Cerebellar nuclear complex (tissue), 1 donor: ENCODE measurements at places on chromosomes 11 and 22.

- no peak for DNase-seq
Observed at GRCh38 chr11:11020747-11021149, 162.9 kb upstream of the ZBED5 start.

GRCh38 chr11:38711110-38711509, 2113.1 kb upstream of the RAG2 start:
- no peak for DNase-seq

- no peak for DNase-seq
Observed at GRCh38 chr11:124627546-124627945, 4.9 kb downstream of the TBRG1 start.

DNA sequence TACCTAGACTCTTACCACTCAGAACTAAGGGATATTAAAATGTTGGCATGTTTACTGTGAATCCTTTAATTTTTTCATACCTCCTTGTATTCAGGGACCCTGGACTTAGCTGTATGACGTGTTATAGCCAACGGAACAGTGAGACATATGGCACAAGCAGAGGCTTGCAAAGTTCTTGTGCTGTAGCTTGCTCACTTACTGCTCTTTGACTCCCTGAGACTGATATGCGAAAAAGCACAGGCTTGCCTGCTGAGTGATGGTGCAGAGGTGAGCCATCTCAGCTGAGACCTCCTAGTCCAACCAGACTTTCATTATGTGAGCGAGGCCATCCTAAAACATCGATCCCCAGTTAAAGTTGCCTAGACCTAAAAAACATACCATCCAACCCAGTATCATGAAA, 811.0 kb downstream of the METTL15 start:
- DNase-seq = no peak

DNA sequence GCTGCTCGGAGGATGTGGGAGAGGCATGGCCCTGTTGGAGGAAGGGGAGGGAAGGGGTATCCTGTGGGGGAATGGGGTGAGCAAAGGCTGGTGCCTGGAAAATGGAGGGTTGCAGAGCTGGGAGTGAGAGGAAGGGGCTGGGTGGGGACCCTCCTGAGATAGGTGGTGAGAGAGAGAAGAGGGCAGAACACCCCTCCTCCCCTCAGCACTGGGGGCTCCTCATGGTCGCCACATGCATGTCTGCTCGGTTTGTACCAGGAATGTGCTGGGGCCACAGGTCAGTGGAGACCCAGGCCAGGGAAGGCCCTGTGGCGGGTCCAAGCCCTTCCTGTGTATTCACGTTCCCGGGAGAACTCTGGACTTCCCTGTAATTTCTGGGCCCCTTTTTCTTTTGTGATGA, 27.8 kb upstream of the ACR start:
- DNase-seq = no peak

DNA sequence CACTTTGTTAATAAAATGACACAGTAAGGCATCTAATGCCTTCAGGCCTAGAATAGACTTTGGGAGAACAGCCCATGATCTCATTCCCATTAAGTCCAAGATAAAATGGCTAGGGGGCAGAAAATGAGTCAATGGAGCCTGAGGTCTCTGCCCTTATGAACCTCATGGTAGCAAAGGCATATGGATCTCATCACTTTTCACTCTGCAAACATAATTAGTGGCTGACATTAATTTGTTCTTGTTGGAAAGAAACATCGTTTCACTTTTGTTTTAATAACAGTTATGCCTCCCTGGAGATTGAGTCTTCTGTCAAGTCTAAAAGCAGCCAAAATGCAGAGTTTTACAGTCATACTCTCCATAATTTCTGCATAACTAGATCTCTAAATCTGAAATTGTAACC, 111.8 kb upstream of the API5 start:
- DNase-seq = no peak

DNA sequence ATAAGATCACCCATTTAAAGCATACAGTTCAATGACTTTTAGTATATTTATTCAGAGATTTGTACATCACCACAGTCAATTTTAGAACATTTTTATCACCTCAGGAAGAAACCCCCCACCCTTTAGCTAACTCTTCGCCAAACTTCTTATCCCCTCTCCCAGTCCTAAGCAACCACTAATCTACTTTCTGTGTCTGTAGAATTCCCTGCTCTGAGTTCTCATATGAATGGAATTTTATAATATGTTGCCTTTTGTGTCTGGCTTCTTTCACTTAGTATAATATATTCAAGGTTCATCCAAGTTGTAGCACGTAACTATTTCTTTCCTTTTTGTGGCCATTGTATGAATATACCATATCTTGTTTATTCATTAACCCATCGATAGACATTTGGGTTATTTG, 3.6 kb downstream of the ANKRD13D start:
- DNase-seq = no peak

GRCh38 chr11:119701591-119702549, 27.1 kb downstream of the NECTIN1 start:
- peak; percentile 44 for DNase-seq

DNA sequence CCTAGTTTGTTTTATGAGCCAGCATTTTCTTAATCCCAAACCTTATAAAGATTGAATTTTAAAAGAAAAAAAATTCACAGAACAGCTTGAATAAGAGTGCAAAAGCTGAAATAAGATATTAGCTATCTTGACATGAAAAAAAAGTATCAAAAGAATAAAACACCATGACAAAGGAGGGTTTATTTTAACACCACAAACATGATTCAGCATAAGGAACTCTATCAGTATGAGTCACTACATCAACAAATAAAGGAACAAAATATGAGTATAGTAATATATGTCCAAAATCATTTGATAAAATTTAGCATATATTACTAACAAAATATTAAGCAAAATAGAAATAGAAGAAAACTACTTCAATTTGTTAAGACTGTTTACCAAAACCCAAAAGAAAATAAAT, 9.6 kb upstream of the LMO1 start:
- DNase-seq = no peak

- no peak for DNase-seq
Observed at GRCh38 chr22:47090591-47091245, 328.3 kb downstream of the TBC1D22A start.

DNA sequence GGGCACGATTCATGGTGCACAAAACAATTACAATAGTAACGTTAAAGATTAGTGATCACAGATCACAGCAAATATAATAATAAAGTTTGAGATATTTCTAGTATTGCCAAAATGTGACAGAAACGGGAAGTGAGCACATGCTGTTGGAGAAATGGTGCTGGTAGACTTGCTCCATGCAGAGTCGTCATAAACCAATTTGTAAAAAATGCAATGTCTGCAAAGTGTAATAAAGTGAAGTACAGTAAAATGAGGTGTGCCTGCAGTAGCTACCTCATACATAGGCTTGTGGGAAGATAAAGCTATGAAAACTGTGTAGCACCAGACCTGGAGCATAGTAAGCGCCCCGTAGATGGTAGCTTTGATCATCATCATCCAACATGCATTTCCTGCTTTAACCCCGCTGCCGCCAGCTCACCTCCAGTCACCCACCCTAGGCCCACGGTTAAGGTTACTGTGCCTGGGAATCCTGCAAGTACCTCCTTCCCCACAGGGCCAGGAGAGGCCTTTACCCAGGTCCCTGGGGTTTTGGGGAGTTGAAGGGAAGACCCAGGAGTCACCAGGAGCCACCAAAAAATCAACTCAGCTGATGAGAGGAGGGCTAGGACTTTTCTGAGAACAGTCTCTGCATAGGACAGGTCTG, 59.2 kb downstream of the MYO7A start:
- DNase-seq = no peak

DNA sequence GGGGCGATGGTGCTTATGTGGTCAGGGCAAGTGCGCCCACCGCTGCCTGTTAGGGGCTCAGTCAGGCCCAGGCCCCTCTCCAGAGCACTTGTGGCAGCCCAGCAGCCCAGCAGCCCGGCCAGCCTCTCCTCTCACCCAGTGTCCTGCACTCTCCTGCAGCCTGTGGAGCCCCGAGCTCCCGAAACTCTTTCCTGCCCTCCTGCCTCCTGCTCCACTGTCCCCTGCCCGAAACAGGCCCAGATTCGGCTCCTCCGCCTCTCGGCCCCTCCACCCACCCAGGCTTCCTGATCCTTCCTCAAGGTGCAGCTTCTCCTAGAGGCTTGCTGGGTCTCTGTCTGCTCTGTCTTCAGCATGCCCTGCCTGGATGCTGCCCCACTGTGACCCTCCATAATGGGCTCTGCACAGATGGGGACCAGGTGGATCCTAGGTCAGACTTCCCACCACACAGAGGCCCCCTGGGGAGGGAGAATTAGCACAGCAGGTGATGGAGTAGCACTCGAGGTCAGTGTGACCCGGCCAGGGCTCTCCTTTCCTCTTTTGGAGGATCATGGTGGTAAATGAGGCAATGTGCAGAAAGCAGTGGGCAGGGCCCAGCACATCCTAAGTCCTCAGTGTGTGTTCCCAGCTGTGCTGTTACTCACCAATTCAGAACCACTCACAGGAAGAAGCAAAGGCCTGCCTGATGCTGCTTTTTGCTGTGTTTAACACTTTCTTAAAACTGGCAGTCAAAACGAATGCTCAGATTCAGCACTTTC, 18.6 kb upstream of the NAP1L4 start:
- DNase-seq = no peak

- no peak for DNase-seq
Observed at GRCh38 chr11:60847281-60847680, 5.4 kb downstream of the CCDC86 start.

GRCh38 chr22:46453829-46454503, 83.5 kb downstream of the CELSR1 start:
- no peak for DNase-seq

- DNase-seq = peak; percentile 92
Observed at GRCh38 chr11:13440100-13440855, 22.7 kb downstream of the BTBD10 start.

DNA sequence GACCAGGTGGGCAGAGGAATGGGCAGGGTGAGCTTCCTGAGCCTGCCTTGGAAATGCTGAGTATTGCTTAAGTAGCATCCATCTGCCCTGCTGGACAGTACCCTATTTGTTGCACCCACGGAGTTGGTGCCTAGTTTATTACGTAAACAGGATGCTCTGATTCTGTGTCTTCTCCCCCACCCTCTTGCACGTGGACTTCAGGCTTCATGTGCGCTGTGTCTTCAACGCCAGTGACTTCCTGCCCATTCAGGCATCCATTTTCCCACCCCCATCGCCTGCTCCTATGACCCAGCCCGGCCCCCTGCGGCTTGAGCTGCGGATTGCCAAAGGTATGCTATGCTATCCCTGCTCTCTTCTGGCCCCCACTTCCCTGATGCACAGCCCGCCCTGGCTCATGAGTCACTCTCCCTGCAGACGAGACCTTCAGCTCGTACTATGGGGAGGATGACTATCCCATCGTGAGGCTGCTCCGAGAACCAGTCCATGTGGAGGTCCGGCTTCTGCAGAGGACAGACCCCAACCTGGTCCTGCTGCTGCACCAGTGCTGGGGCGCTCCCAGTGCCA, 5.7 kb downstream of the ZP1 start:
- DNase-seq = no peak

- DNase-seq = no peak
Observed at GRCh38 chr11:64842851-64843685, 1.4 kb downstream of the CDC42BPG start.

DNA sequence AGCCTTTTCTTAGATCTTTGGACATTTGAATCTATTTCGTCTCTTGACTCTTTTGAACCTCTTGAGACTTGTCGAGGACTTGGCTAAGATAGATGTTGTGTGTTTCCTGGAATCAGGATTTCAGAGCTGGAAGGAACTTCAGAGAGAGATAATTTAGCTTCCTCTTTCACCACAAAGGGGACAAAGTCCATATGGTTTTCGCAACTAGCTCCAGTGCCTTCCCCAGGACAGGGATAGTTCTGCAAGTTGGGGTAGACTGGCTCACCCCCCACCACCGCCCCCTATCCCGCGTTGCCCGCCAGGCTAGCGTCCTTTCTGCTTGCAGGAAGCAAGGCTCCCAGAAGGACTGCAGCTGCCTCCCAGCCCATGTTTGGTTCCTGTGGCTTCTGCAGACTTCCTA, 75.7 kb upstream of the MYO18B start:
- no peak for DNase-seq

DNA sequence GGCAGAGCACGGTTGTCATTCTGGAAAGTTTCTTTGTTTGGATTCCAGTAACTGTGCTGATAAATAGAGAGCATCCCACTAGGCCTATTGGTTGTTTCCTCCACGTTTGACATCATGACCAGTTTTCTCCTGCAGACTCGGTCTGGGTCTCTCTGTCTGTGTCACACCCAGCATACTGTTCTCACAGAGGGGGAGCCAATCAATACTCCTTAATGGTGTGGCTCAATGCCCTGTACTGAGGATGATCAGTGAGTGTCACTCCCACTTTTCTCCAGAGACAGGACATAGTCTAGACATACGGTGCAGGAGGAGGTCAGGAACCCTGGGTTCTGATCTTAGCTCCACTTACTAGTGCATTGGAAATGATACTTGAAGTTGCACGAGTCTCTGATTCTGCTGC, 88.2 kb upstream of the BLID start:
- DNase-seq = no peak

- no peak for DNase-seq
Observed at GRCh38 chr11:8566613-8567210, 27.3 kb downstream of the STK33 start.

- DNase-seq = peak; percentile 36
Observed at GRCh38 chr22:17057959-17058814, 26.6 kb upstream of the IL17RA start.

DNA sequence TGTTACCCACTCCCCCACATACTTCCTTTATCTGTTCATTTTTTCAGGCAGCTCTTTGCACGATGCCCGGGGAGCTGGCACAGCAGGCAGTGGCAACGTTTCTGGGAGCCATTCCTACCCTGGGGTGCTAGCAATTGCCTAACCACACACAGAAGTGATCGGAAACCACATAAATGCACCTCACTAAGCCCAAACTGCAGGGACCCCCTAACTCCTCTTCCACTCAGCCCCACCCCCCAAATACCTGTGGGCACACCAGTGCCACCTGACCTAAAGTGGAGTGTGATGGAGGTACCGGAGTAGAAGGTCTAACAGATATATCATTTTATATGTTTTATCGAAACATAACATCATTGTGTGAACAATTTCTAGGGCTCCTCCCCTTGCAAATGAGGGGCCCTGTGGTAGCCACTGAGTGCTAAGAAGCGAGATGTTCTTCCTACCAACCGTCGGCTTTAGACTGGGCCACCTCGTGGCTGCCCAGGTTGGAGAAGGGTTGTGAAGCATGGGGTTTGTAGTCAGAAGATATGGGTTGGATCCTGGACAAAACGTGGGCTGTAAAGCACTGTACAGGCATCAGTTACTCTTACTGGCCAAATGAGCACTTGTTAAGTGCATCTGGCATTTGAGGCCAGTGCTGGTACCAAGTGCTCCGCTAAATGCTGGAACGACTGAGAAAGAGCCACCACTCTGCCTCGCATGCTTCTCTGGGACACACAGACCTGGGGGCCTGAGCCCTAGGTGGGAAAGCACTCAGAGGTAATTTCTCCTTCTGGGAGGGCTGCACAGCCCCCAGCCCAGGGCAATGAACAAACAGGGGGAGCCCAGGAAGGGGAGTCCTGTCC, 2.8 kb downstream of the MRGPRD start:
- DNase-seq = no peak

- DNase-seq = no peak
Observed at GRCh38 chr11:123382555-123383074, 47.5 kb upstream of the GRAMD1B start.

DNA sequence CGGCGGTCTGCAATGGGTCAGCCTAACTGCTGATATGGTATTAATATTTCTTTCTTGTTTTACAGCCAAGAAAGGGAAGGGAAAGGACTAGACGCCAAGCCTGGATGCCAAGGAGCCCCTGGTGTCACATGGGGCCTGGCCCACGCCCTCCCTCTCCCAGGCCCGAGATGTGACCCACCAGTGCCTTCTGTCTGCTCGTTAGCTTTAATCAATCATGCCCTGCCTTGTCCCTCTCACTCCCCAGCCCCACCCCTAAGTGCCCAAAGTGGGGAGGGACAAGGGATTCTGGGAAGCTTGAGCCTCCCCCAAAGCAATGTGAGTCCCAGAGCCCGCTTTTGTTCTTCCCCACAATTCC, 1.9 kb downstream of the MDK start:
- DNase-seq = no peak
